Left cardiac atrium (tissue), 4 donors: ENCODE measurements at places on chromosomes 12 and 14. TPM values are rescaled to one million over a fixed set of nuclear protein-coding genes. Genes with fewer than 3 reads are reported as not detected.

The LBHD2 gene
- 0.47 TPM for total RNA-seq

The PMCH gene
- not detected for total RNA-seq

The ARF6 gene
- total RNA-seq: 38.0 TPM

The CLEC4D gene
- total RNA-seq: not detected

The KRT83 gene
- not detected for total RNA-seq

The CCDC198 gene
- total RNA-seq: not detected

The TC2N gene
- total RNA-seq: 20.8 TPM

The ARHGEF25 gene
- total RNA-seq: 13.7 TPM

The PMEL gene
- 0.65 TPM for total RNA-seq

The SSPN gene
- total RNA-seq: 114 TPM

The ADCY6 gene
- total RNA-seq: 113 TPM

The SCN8A gene
- total RNA-seq: 0.41 TPM

The AQP2 gene
- 0.24 TPM for total RNA-seq

The PPM1H gene
- 3.3 TPM for total RNA-seq

The SLC25A21 gene
- total RNA-seq: 0.73 TPM

The CDCA3 gene
- total RNA-seq: not detected

The PIP4P1 gene
- total RNA-seq: 19.5 TPM

The FSCB gene
- total RNA-seq: not detected

The RAD9B gene
- total RNA-seq: 3.1 TPM

The FBRSL1 gene
- 46.7 TPM for total RNA-seq

The CD27 gene
- total RNA-seq: 0.26 TPM
